ENCODE measurements at places on chromosomes 6 and 20. TPM values are rescaled to one million over a fixed set of nuclear protein-coding genes. Genes with fewer than 3 reads are reported as not detected.

GRCh38 chr6:1127597-1128288 is 184.2 kb upstream of the FOXQ1 start:
- DNase-seq: no peak

- no peak for DNase-seq
These were observed 656.0 kb downstream of the KIF16B start for GRCh38 chr20:15917283-15917682.

DNA sequence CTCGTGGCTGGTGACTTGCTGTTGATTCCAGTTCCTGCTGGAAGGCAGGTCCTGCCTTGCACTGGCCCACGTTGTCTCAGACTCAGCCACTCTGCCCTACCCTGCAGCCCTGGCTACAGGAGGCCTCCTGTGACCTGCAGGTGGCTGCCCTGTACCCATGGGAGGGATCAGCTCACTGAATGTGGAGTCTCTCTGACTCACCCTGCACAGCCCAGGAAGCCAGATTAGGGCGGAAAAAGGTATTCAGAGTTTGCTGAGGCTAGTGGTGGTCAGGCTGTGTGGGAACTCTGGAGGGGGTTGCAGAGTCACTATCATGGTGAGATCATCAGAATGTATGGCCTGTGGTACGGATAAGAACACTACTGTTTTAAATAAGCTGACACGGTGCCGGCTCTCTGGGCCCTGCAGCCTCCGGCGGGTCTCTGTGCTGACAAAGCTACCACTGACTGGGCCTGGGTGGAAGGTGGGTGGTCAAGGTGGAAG is 24.7 kb upstream of the PYGB start:
- no peak for DNase-seq

ID4 gene
- total RNA-seq: 92.9 TPM

MRAP2 gene
- total RNA-seq: 0.16 TPM

GPR6 gene
- total RNA-seq: not detected

DNA sequence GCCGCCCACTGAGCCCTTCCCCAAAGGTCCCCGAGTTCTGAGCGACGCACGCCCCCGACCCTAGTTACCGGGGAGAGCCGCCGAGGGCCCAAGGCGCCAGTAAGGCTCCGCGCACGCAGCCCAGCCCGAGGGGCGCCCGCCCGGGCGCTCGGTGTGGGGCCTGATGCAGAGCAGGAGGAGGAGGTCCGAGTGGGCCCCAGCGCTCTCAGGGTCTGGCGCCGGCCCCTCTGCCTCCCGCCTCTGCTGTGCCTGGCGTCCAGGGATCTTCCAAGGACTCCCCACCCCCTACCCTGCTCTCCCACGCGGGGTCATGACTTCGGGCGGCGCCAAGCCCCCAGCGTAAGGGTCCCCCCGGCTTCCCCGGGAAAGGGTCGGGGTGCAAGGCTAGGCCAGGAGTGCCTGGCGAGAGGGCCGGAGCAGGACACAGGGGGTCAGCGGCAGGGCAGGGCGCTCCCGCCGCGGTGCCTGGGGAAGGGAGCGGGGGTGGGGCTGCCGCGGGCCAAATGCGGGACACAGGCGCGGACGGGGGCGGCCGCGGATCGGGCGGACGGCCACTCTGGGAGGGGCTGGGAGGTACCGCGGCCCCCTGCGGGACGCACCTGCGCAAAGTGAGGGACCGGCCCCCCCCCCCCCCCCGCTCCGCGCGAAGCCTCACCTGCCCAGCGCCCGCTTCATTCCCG is 637 bp downstream of the ABHD12 start:
- DNase-seq: no peak

All from breast epithelium (tissue), 4 donors.